SJSA1 (cell line): ENCODE measurements at places on chromosomes 3 and 15.

DNA sequence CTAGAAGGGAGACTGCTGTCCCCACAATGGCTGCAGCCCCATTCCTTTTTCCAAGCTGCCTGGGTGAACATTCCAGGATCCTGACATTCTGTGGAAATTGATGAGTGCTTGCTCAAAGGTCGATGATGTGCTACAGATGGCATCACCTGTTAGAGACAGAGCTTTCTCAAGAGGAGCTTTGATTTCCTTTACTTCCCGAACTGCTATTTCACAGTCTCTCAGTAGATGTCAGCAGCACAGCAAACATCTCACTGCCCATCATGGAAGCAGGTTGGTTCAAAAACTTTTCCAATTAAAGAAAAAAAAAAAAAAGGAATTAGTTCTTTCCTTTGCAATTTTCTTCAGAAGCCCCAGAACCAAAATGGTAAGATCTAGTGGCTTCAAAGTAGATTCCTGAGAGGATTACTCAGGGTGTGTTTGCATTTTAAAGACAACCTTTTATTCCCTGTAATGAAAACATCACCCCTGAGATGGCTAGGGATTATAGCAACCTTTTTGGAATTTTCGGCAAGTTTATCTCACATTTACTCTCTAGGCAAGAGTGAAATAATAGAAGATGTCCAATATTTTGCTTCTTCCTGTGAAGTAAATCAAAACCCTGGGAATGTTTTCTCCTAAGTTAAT lies 44.8 kb downstream of the POLR2M start:
- DNase-seq = no peak

DNA sequence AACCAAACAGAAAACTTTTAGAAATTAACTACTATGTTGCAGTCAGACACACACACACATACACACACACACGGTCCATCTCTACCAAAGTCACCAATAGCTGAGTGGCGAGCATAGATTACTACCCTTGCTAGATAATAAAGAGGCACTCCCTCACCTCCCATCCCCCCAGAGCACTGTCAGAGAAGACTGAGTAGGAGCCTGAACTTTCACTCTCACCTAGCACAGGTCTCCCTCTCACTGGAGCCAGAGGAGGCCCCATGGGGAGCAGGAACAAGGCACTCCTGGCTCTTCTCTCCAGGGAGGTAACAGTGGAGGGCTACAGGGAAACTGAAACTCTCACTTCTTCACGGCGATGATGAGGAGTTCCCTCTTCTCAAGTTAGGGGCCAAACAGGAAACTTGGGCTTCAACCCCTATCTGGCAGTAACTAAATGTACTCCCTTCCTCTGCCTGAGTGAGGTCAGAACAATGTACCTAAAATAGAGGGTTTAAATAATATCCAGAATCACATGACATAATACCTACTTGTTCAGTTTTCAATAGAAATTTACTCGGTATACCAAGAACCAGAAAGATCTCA lies 975.3 kb upstream of the GBE1 start:
- DNase-seq = no peak

GRCh38 chr3:97825101-97825500 lies 3.3 kb downstream of the CRYBG3 start:
- no peak for DNase-seq

DNA sequence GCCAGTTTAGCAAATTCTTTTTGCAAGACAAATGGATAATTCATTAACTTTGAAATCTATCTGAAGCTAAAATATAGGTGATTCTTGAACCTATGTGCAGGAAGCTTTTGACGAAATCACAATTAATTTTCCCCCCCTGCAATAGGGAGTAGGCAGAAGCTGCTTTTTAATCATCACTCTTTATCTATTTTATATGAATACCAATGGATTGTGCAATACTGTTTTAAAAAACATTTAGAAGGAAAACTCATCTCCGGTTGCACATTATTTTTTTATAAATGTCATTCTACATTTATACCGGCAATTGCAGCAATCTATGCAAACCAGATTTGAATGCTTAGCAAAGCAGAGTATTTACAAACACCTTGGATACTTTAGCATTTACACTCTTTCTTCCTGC lies 121.1 kb upstream of the TMCO5A start:
- no peak for DNase-seq

- no peak for DNase-seq
Observed at GRCh38 chr3:193052354-193053045, 134.8 kb upstream of the MB21D2 start.

GRCh38 chr3:163058031-163058854 lies 1561.6 kb downstream of the OTOL1 start:
- no peak for DNase-seq

GRCh38 chr3:64716110-64716710 lies 28.4 kb upstream of the ADAMTS9 start:
- no peak for DNase-seq
